ENCODE measurements at places on chromosomes 5 and 9.

GRCh38 chr9:121246821-121247561 lies 21.0 kb upstream of the GSN start:
- no peak for DNase-seq

DNA sequence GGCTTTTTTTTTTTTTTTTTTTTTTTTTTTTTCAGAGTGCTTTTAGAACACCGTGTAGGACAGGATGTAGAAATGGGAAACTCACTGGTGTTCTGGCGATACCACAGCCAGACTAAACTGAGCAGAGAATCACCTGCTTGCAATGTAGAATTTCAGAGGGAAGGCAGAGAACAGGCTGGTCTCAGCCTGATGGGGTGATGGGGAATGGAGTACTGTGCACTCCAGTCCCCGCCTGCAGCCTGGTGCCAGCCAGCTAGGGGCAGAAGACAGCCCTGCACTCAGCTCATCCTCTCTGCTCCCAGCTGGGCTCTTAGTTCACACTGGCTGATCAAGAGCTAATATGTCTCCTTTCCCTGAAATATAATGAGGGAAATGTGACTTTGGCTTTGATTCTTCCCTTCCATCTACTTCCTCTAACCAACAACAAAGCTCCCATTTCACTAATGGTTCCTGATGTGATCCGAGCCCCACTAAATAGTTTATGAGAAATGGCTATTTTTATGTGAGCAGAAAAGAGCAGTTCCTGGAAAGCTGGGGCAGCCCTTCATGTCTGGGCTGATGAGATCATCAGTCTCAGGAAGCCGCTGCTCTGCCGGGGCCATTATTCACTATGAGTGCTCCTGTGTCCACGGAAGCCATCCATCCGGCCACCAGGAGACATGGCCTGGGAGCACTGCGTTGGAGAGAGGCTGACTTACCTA lies 209.7 kb downstream of the GADD45G start:
- peak; percentile 51 for DNase-seq

DNA sequence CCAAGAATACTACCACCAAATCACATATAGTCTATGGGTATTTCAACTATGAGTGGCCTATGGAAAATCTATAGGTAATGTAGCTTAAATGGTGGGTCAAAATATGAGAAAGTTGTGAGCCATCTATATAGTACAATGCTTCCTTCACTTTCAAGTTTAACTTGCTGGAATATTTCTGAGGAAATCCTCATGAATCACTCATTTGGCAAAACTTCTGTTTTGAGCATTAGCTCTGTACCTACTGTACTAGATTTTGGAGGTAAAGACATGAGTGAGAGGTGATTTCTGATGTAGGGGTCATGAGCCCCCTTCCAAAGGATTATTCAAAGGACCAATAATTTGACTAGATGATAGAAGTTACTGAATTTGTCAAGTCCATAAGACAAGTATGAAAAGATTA lies 80.6 kb upstream of the DAB2 start:
- no peak for DNase-seq

- no peak for DNase-seq
Measured at GRCh38 chr5:40988746-40989510, 79.6 kb downstream of the C7 start.

DNA sequence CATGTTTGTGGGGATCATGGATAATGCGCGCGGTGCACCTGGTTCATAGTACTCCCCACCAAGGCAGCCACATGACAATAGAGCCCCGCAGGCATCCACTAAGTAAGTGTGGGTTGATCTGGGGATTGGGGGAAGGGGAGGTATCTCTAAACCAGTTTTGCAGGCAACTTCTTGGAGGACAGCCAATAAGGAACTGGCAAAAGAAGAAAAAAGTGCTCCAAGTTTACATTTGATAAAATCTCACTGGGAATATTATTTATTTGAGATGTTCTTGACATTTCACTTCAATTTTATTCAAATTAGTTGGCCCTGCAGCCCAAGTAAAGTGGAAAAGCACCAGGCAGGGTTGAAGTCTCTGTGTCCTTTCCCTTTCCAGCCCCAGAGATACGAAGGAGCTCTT lies 8.5 kb downstream of the FBP1 start:
- DNase-seq = peak; percentile 59

DNA sequence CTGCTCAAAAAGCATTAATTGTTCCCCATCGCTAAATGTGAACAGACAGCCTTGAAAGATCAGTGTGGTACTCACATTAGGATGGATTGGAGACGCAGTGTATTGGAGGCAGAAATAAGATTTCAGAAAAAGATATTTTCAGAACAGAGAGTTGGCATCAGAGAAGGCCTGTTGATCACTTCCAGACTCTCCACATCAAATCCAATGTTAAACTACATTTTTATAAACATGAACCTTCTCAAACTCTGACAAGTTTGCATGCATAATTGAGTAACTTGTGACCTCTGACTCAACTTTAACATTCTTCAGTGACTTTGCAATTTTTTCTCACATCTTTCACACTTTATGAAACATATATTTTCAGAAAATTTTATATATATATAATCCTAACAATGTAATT lies 919.6 kb upstream of the SEMA6A start:
- DNase-seq = no peak

DNA sequence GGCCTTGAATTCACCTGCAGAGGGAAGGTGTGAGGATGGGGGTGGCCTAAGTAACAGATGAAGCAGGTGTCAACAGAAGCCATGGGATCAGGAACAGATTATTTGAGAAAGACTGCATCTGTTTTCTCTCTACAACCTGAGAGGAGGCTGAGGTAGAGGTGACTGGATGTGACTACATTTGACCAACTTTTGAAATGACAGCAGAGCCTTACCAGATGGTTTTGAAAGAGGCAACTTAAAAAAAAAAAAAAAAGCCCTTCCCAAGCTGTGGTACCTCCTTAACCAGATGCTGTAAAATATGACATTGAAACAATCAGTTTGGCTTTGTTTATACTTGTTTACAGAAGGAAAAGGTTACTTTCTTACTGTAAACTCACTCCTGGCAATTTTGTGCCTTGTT lies 108.6 kb downstream of the TRIO start:
- no peak for DNase-seq
